ENCODE measurements at places on chromosomes 3 and 15. TPM values are rescaled to one million over a fixed set of nuclear protein-coding genes. Genes with fewer than 3 reads are reported as not detected.

Gene KLHL40
- total RNA-seq = not detected

Gene LRRIQ4
- total RNA-seq = not detected

Gene XCR1
- total RNA-seq = not detected

Gene DUOXA1
- 0.68 TPM for total RNA-seq

Gene SH3GL3
- total RNA-seq = not detected

Gene SLC22A14
- total RNA-seq = not detected

Gene CFAP20DC
- 0.22 TPM for total RNA-seq

Gene CLDN16
- not detected for total RNA-seq

Gene C3orf20
- not detected for total RNA-seq

Gene DISP2
- 3.9 TPM for total RNA-seq

Gene CDCP1
- 0.32 TPM for total RNA-seq

Gene ZBTB38
- total RNA-seq = 102 TPM

Gene RPS17
- total RNA-seq = 867 TPM

Gene ZNF502
- total RNA-seq = 2.4 TPM

Gene TGM5
- total RNA-seq = not detected

Gene AADACL2
- not detected for total RNA-seq

DNA sequence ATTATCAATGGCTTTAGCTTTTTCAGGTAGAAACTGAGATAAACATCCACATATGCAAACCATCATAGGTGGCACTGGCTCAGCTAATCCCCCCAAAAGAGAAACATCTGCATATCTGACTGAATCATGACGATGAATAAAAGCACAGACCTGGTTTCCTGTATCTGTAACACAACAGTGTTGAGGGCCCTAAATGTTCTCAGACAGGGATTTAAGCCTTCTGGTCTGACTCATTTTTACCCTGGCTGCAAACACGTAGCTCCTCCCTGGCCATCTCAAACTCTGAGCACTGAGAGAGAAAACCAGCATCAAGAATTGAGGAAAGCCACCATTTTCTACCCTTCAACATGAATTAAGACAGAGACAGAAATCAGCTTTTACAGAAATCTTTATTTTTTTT is 35.2 kb downstream of the GLB1 start:
- no peak for DNase-seq

- DNase-seq = no peak
These were observed 4.7 kb upstream of the TYRO3 start for GRCh38 chr15:41554343-41554742.

DNA sequence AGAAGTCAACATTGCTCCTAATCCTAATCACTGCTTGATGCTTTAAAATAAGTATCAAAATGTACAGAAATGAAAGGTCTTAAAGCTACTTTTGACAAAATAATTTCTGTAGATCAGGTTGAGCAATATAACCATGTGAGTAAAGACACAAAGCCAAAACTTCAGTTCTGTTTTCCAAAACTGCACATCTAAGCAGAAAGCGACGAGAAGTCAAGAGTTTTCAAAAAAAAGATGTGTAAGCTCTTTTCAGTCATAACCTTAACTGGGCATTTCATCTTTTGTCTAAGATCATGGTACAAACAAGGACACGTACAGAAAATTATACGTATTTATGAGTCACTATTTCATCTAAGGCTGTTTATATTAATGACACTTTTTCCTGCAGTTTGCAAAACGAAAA is 608.8 kb downstream of the FOXP1 start:
- no peak for DNase-seq

DNA sequence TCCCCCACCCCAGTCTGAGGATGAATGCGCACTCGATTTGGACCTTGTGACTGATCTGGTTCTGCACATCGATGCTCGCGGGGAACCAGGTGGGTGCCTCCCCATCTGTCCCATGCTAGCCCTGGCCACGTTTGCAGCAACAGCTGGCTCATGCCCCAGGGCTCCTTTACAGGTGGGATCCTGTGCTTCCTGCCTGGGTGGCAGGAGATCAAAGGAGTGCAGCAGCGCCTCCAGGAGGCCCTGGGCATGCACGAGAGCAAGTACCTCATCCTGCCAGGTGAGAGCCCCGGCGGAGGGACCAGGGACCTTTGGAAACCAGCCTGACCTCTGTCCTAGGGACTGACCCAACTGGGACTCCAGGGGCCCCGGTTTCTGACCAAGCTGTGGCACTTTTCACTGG is 44.3 kb downstream of the DHX30 start:
- DNase-seq = no peak

DNA sequence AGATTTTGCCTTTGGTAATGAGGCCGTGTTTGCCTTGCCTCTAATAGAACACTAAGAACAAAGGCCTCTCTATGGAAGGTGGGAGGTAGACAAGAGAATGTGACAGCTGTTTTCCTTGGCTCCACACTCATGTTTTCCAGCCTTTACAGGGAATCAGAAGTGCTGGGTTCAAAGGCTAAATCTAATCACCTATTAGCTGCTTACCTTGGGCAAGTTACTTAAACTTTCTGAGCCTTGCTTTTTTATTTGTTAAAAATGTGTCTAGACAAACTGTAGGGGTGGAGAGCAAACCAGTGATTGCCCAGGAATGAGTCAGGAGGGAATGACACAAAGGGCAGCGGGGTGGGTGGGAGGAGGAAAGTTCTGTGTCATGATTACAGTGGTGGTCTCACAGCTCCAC is 179.0 kb downstream of the P3H2 start:
- DNase-seq = no peak

DNA sequence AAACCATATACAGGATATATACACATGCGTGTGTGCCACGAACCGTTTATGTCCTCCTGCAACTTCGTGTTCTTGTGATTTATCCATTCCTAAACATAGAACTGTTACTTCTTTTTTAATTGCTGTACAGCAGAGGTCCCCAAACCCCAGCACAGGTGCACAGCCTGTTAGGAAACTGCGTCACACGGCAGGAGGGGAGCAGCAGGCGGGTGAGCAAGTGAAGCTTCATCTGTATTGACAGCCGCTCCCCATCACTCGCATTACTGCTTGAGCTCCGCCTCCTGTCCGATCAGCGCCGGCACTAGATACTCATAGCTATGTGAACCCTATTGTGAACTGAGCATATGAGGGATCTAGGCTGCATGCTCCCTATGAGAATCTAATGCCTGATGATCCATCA is 34.9 kb upstream of the NRROS start:
- no peak for DNase-seq

- peak; percentile 92 for DNase-seq
These were observed 835 bp downstream of the STOML1 start for GRCh38 chr15:73991260-73991659.

DNA sequence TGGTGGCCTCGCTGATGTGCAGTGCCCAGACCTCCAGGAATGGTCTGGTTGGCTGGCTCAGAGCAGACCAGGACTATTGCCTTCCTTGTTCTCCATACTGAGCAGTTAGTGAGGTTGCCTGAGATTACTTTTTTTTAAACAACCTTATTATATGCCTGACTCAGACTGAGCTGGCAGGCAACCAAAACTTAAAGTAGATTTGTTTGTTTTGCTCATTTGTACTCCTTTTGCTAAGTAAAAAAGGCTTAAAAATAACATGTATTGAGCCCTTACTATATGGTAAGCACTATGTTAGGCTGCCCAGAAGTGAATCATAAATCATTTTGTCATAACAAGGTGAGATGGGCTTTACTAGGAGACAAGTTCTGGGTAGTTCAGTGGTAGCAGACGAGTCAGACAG is 92.4 kb downstream of the GHSR start:
- no peak for DNase-seq

GRCh38 chr15:38874464-38874863 is 309.9 kb upstream of the RASGRP1 start:
- no peak for DNase-seq

DNA sequence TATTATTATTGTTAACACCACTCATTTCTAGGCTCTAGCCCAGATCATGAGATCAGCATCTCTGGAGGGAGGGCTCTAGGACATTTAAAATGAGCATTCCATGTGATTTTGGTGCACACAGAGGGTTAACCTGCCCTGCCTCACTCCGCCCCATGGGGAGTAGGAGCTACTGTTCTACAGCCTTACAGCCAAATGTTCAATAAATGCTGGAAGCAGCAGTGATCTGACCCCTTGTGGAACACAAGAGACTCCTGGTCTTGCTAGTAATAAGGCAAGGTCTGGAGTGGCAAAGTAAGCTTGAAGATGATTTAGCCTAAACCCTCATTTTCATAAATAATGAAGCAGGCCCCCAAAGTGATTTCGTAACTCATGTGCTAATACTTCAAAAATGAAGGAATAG is 166.4 kb upstream of the EOMES start:
- no peak for DNase-seq

DNA sequence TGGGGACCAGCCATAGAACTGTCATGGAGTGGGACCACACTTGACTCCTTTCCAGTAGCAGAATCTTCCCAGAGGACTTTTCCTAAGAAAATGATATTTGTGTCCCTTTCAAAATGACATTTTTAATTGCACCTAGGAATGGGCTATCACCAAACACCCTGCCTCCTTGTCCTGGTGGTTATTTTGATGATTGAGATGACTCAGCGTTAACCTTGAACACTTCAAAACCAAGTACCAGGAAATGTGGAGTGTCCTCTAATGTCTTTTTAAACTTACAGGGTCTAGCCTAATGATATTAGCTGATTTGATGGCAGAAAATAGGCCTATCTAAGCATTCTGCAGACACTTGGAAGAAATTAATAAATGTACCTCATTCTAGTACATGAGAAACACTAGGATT is 90.7 kb downstream of the HHLA2 start:
- DNase-seq = no peak

DNA sequence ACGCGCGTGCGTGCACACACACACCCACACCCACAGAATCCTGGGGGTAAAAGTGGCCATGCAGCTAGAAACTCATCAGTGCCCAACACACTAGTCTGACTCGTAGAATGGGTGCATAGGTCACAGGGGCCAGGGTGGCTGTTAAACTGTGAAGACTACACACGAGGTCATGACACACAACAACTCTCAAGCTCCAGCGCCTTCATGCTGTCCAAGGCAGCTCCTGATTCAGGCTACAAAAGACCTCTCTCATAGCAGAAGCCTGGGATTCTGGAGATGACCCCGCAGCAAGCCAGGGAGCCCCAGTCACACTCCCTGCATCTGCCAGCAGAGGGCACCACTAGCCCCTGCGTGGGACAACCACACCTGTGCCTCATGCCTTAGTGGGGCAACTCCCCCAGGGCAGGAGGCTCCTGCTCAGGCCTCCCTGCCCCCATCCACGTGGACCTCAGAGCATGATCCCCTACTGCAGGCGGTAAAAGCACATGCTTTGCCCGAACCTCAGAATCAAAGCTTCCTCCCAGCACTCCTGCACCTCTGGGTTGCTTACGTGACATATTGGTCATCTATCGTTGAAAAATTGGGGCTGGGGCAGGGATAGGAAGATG is 93.1 kb downstream of the LRIG1 start:
- DNase-seq = peak; percentile 85

GRCh38 chr3:190414297-190414696 is 26.3 kb downstream of the CLDN16 start:
- DNase-seq = no peak

DNA sequence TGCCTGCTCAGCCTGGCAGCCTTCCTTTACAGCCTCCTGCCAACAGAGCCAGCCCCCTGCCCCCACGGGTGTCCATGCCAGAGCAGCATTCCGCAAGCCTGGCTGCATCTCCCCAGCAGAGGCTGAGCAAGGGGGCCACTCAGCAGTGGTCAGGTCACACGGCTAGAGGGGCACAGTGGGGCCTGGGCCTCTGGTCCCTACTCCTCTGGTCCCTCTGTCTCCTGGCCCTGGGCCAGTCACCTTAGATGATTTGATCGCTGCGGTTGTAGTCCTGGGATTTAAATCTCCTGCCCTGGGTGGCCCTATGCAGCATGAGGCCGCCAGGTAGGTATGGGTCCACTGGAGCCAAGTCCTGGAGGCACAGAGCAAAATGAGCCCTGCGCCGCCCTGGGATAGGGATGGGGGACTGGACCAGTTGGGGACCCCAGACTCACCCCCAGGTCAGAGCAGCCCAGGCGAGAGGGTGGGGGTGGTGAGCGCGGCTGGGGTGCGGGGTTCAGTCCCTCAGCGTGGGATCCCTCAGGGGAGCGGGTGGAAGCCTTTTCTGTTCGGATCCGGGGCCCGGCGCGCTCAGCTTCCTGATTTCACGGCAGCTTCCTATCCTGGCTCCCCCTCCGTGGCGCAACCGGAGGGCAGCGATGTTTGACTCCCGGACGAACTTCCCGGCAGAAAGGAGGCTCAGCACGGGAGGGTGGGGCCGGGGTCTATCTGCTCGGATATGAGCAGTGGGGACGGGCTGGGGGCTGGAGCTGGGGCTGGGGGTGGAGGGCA is at the start of gene ZBTB47:
Gene ZBTB47, plus strand, starts transcription at position 138 of the 771 bp plus-strand sequence. CDS start 4,659 bp downstream, outside the sequence.
- DNase-seq = peak; percentile 93

DNA sequence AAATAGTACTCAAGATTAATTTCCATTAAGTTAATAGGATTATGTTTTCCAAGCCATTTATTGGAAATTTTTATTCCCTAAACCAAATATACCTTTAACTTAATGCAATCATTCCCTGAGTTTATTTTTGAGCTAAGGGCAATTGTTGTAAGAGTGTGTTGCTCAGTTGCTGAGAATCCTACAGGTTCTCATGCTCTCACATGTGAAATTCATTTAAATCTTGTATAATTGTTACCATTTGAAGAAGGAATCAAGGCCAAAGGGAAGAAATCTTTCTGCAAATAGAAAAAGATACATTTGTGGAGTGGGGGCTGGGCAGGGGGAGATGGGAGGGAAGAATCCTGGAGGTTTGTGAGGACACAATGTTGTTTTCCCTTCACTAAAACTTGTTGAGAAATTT is 202.7 kb upstream of the STRIT1 start:
- DNase-seq = no peak

- no peak for DNase-seq
These were observed 12.8 kb downstream of the CPB1 start for GRCh38 chr3:148840451-148840850.

GRCh38 chr15:47332481-47332880 is 384.8 kb upstream of the SEMA6D start:
- no peak for DNase-seq

DNA sequence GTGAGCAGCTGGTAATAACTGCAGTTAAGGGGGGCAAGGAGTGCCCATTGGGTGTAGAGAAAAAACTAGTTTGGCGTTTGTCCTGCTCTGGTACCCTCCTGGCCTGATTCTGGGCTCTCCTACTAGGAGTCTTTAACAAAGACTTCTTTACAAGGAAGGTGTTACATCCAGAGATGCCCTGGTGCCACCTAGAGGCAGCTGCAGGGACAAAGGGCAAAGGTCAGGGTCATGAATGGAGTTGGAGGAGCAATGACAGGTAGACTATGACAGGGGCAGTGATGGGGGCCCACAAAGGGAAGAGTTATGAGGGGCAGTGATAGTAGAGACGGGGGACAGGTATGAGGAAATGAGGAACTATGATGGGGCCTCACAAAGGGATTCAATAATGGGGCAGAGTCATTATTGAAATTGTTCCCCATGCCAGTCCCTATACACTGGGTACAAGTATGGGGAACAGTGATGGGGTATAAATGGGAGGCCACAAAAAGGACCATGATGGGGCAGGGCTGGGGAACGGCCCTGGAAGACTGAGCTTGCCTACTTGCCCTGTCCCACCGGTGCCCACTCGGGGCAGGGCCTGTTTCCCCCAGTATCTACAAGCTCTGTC is 7.9 kb downstream of the CCDC71 start:
- DNase-seq = no peak

GRCh38 chr3:196198771-196199753 is 12.1 kb downstream of the ZDHHC19 start:
- DNase-seq = no peak

All from Right ventricle myocardium inferior (tissue), 1 donor.